ENCODE measurements at places on chromosomes 5 and 9.
A peak's percentile ranks its signal among the peaks of the same experiment; 100 is the strongest.

DNA sequence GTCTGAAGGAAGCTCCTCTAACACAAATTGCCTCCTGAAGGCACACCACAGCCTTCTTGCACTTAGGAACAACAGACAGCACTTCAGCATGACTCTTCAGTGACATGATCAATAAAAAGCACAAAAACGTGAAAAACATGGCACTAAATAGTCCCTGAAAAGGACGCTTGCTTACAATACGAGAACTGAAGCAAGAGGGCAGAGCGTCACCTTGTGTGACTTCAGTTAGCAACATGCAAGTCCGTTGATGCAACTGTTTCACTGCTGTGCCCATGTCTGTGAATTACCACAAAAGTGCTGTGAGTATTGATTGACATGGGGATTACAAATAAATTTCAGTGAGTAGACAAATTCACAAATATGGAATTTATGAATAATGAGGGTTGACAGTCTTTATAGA, 219.9 kb upstream of the GAS1 start:
- no peak for DNase-seq

DNA sequence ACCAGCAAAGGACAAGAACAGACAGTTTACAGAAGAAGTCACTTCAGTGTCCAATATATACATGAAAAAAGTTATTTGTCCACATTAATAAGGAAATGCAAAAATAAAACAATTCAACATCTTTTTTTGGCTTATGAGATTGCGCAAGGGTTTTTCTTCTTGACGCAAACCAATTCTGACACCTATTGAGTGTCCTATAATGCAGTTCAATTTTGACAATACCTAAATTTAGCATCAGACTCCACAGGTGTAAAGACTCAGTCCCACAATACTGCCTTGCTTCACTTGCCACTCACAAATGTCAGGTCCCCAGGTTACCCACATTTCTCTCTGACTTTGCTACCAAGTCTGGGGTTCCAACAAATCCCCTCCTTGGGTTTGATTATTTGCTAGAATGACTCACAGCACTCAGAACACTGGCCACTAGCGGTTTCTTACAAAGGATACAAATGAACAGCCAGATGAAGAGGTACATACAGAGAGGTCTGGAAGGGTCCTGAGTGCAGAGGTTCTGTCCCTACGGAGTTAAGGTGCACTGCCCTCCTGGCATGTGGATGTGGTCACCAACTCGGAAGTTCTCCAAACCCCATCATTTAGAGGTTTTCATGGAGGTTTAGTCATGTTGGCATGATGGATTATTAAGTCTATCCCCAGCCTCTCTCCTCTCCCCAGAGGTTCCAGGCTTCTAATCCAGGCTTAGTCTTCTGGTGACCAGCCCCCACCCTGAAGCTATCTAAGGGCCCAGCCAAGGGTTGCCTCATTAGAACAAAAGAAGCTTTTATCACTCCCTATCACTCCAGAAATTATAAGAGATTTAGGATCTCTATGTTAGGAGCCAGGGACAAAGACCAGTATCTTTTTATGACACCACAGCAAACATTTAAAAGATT, 27.0 kb upstream of the SLC22A5 start:
- no peak for DNase-seq

DNA sequence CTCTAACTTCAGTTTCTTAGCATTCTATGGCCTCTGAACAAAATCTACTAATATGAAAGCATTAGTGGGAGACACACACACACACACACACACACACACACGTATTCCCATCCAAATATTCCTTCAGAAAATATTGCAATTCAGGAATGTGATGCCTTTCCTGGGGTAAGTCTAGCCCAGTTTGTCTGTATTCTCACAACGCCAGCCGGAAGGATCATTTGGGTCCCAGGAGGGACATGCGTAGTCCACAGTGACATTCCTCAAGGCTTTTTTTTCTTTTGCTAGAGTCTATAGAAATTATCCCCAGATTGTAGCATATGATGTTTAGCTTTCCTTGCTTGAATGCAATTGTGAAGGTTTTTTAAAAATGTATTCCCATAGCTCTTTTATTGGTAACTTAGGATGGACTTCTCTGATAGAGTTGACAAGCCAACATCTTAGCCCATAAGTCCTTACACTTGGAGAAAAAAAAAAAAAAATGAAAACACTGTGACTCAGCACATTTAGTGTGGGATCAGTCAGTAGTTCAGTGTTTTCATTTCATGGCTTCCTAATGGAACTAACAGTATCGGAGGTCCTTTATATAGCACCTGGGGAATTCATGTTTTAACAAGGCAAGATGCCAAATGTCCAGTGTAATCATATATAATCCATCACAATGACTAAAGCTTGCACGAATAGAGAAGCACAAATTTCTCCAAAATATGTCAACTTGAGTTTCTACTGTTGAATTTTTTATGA, 316.5 kb downstream of the DIRAS2 start:
- DNase-seq, result no peak

- no peak for DNase-seq
These were observed 722.0 kb upstream of the ADAMTS16 start for GRCh38 chr5:4418084-4418483.

DNA sequence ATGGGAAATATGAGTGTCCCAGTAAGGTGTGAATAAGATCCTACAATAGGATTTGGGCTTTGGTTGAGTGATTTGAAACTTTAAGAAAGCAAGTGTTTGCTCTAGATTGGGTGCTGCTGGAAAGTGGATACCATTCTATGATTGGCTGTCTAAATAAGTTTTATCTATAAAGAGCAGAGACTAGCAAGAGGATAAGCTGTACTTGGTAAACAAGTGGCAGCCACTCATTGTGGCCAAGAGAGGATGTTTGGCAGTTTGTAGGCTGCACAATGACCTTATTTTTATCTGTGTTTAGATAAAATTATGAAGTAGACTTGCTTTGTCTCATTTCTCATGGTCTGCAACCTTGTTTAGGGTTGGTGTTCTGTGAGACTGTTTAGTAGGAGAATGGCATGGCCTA, 341.6 kb upstream of the PIK3R1 start:
- DNase-seq, result no peak

DNA sequence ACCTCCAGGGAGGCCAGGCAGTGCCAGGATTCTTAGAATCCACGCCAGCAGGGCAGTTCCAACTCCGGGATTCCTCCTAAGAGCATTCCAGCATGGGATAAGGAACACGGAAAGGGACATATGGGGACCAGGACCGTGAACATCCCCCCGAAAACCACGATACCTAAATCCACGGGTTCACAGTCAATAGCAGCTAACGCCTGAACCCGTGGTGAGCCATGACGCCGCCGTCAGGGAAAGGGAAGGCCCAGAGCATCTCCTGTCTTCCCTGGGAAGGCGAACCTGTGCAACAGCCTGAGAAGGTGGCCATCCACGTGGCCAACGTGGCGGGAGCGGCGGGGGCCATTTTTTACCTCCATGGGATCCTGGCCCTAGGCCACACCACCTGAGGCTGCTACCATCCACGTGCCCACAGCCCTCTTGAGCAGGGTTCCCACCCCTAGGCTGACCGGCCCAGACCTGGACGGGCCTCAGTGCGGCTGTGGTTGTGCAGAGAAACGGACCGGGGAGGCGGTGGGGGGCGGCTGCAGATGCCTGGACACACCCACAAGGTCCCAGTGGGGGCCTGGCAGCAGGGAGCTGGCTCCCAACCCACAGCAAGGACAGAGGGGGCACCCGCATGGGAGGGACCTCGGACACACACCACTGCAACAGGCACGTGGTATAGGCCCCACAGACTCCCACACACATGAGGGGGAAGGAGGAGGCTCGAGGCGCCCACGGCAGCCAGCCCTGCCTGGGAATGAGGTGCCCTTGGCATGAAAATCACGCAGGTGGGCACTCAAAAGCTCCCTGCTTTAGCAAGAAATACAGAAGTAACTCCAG, 42.8 kb downstream of the SLC12A7 start:
- no peak for DNase-seq

GRCh38 chr9:136757328-136757727, 715 bp downstream of the LCN8 start:
- no peak for DNase-seq

- no peak for DNase-seq
These were observed 154.3 kb upstream of the TBC1D2 start for GRCh38 chr9:98409719-98410118.

DNA sequence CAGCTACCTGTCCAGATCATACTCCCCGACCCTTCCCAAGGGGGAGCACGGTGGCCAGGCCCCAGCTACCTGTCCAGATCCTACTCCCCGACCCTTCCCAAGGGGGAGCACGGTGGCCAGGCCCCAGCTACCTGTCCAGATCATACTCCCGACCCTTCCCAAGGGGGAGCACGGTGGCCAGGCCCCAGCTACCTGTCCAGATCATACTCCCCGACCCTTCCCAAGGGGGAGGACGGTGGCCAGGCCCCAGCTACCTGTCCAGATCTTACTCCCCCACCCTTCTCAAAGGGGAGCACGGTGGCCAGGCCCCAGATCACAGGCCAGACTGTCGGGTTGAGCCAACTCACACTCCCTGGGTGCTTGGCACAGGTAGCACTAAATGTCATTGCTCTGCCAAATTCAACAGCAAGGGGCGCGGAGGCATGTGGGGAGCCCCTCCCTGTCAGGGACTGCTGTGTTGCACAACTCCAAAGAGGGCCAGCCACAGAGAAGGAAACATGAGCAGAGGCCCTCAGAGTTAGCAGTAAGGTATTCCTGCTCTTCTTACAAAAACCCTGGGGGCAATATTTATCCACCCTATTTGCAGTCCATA, 136.9 kb downstream of the OLFM1 start:
- no peak for DNase-seq

- no peak for DNase-seq
These were observed 34.0 kb downstream of the MTRR start for GRCh38 chr5:7902666-7903625.

DNA sequence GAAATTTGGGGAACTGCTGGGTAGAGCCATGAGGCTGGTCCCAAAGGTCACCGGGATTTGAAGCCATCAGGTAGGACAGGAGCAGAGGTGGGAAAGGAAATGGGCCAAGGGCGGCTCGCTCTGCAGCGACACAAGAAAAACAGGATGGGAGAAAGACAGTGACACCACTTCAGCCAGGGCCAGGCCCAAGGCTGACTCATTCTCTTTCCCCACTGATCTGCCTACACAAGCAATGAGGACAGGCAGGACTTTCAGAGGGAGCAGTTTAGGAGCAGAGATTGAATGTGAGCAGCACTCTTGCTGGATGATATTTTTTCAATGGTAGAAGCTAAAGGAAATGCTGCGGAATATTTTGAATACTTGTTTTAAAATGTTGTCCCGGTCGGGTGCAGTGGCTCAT, 3.5 kb downstream of the RUFY1 start:
- no peak for DNase-seq

DNA sequence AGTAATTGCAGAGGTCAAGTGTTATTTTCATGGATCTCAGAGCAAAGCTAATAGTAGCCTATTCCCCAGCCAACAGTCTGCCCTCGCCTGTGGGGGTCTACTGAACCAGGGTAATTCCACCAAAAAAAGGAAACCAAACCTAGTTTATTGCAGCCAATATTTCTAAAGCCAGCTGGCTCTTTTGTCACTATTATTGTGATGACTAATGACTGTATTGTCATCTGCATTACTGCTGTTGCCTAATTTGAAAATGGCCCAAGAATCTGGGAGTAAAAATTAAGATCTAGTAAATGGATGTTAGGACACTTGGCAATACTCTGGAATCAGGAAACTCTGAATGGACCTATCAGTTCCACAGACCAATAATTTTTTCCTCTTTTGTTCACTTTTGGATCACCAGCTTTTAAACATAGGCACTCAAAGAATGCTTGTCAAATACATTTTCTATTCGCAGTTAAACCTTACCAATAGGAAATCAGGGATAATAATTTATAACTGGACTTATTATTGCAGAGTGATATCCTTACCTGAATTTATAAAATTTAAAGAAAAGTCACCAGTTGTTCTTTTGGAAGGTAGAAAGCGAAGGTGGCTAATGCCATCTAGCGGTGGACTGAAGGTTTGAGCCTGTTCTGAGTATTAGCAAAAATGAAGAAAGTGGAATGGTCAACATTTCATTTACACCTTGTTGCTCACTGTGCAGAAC, 69.2 kb downstream of the SYK start:
- peak; percentile 25 for DNase-seq

- no peak for DNase-seq
These were observed 1.8 kb downstream of the BNC2 start for GRCh38 chr9:16868701-16869100.

DNA sequence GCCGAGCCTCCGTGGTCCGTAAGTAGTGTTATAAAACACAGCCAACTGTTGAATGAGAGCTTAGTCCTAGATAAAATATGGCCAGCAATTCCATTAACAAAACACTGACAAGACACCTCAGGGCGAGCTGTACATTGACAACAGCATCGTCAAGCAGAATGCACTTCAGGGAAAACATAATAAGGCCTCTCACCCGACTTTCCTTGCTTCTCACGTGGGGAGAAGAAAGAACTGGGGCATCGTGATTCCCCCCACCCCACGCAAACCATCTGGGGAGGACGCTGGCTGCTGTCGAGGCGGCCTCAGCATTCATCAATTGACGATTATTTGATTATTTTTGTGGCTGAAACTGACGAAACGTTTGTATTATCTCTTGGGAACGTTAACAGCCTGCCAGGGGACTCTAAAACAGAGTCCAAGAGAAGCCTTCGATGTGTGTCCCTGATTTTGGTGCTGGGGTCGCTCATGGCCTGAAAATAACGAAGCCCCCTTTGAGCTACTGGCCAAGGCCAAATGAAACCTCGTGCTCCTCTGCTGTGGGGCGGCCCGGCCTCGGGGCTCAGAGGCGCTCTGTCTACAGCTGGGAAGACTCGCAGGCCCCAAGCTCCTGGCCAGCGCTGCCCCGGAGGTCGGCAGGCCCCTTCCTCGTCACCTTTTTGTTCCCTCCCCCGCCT, 464 bp downstream of the GDF9 start:
- DNase-seq, result no peak

DNA sequence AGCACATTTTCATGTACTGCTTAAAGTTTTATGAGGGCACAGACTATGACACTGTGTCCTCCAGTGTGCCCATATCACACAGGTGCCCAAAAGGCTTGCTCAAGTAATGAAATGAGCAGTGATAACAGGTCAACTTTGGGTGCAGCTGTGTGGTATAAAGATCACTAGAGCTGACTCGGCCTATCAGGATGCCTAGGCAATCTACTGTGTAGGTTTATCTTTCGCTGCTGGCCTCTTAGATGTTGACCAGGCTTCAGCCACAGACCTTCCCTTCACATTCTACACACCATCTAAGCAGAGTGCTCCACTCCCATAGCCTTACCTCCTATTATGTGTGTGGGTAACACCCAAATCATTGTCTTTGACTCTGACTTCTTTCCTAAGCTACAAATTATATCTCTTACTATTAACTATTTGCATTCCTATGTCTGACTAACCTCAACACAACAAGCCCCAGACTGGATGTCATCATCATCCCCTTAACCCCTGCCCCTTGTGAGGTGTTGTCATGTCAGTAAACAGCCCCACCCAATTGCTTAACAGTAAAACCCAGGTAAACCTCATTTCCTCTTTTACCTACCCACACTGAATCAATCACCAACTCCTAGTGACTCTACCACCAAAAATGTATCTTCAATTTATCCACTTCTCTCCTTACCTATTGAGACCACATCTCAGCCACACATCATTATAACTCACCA, 2.5 kb downstream of the SREK1IP1 start:
- DNase-seq, result no peak

- DNase-seq, result no peak
These were observed 43.5 kb downstream of the SH3PXD2B start for GRCh38 chr5:172410662-172411483.

Data from stimulated activated CD4-positive, alpha-beta T cell treated with anti-CD3 and anti-CD28 coated beads, Interleukin-4, amount 100 ng/mL, for 48 hours (primary cell).